ENCODE measurements at places on chromosomes 5 and 9.

DNA sequence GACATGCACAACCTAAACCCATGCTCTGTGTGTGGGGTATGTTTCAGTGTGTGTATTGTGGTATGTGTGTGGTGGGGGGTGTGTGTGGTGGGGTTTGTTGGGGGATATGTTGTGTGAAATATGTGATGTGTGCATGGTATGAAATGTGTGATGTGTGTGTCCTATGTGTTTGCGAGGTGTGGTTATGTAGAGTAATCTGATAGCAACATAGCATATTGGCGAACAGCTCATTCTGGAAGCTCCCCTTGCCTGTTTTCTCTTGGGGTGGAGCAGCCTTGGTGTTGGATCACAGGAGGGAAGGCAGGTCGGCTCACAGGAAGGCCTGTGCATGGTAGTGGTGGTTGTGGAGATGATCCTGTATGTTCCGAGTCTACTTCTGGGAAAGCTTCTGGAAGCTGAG is 35.4 kb upstream of the PHF2 start:
- no peak for DNase-seq

GRCh38 chr9:132141344-132141947 is 20.4 kb upstream of the NTNG2 start:
- peak; percentile 4 for DNase-seq

GRCh38 chr9:93894691-93895079 is 60.5 kb downstream of the BARX1 start:
- DNase-seq: no peak

GRCh38 chr9:99361817-99362216 is 139.7 kb downstream of the SEC61B start:
- no peak for DNase-seq

DNA sequence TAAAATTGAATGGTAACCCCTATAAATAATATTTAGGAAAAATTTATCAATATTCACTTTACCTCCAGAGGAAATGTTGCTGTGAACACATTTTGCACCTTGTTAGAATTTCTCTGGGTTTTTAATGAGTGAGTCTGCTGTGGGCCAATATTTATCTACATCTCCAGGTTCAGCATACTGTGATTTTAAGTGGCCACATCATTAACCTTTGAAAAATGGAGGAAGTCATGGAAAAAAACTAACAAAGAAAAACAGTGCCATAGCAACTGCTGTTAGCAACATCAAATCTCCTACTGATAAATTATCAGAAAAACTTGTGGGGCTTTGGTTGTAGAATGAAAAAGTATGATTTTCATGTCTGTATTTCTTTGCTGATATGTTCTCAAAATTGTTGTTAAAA is 55.0 kb downstream of the CD180 start:
- DNase-seq: no peak

DNA sequence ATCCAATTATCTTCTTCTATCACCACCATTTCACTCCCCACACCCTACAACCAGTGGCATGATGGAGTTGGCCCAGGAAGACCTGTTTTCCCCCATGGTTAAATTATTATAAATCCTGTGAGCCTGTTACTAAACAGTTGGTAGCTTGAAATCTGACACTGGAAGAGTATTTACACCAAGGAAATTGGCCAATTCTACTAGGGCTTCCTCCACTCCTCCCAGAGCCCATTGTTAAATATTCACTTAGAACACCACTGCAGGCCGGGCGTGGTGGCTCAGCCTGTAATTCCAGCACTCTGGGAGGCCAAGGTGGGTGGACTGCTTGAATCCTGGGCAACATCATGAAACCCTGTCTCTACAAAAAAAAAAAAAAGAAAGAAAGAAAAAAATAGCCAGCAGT is 32.4 kb upstream of the CKS2 start:
- DNase-seq: no peak

DNA sequence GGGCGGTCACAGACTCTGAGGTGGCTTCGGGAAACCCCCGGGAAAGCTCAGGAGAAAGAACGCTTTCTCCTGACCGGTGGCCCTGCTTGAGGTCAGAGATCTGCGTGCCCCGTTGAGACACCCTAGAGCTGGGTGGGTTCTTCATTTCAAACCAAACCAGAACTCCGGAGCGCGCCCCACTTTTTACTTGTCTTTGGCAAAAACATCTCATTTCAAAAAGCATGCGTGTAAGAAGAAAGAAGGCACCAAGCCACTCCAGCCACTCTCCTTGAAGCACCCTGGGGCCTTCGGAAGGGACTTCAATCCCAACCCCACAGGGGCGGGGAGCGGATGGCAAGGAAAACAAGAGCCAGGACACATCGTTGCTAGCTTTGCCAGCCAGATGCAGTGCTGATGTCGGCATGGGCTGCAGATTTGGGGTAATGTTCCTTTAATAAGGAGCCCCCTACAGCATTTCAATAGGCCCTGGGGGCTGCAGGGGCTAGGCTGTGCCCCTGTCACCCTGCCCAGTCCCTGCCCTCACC is 171.7 kb downstream of the ERCC6L2 start:
- DNase-seq: no peak

- DNase-seq: no peak
Observed at GRCh38 chr9:136720898-136721338, 8.5 kb downstream of the DIPK1B start.

- DNase-seq: no peak
Observed at GRCh38 chr5:111083323-111083722, 8.8 kb upstream of the WDR36 start.

DNA sequence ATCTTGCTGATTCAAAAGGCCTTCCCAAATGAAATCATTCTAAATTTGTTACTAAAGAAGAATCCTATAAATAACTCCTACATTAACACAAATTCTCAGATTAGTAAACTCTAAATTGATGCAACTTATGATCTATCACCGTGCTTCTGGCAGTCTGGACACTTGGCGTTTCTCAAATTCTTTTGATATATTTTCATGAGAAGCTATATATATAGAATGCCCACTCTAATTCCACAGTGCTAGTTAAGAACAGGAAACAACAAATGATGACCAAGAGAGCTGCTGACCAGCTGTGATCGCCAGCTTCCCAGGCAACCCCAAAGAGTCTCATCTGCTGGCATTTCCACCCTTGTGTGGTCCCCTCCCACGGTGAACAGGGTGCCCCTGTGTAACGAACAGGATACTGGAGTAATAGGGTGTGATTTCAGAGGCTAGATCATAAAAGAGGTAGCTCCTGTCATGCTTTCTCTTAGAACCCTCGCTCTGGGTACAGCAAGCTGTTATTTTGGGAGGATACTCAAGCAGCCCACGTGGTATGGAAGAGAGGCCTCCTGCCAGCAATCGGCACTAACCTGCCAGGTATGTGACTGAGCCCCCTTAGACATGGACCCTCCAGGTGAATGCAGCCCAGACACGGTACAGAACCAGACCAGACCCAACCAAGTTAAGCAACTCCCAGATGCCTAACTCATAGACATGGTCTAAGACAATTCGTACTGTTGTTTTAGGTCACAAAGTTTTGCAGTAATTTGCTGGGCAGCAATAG is 64.7 kb downstream of the CDC14B start:
- peak; percentile 44 for DNase-seq

GRCh38 chr9:86714999-86715398 is 232.3 kb downstream of the GAS1 start:
- peak; percentile 61 for DNase-seq

DNA sequence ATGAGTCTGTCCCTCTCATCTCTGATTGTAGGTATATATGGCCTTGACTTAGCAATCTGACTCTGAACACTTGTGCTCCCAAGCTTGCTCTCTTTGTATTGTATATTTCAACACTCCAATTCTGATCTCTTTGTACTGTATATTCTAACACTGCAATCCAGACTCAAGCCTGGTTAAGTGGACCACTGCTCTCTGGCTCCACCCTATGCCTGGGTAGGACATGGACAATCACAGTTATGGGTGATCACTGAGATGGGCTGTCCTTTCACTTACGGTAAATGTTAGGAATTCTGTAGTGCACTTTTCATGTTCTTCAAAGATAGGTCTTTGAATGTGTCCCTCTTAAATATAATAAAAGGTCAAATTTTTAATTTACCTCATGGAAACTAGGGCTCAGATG is 165.1 kb downstream of the TLR4 start:
- no peak for DNase-seq

DNA sequence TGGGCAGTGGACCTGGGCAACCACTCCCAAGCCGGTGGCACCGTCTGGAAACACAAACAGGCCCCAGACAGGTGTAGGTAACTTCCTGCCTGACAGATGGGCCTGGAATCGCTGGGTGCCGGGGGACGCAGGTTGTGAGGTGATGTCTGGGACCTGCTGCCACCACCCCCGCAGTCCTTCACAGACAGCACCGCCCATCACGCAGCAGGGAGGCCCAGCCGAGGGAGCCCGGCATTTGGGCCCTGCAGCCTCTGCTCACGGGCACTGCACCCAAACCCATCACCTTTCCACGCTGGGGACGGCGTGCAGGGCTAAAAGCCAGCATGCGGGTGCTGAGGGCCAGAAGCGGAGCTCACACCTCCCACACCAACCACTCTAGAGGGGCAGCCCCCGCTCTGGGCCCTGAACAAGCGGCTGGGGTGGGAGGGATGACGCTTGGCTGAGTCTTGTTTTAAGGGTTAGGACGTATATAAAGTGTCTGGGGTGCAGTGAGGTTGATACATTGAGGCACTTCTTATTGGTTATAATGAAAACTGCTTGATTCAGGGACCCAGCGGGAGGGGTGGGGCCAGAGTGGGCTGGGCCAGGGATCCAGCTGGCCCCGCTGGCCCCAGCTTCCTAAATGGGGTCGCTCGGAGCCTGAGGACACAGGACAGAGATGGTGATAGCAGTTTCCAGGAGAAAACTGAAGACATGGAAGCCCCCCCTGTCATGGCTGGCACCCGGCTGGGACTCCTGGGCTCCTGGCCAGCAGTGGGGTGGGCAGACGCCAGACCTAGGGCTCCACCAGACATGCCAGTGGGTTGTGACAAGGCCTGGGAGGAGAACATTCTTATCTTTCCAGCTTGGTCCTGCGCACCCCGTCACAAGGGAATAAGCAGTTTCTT is 11.3 kb downstream of the MYMK start:
- no peak for DNase-seq

GRCh38 chr9:121700832-121701419 is 49.5 kb downstream of the DAB2IP start:
- DNase-seq: no peak

DNA sequence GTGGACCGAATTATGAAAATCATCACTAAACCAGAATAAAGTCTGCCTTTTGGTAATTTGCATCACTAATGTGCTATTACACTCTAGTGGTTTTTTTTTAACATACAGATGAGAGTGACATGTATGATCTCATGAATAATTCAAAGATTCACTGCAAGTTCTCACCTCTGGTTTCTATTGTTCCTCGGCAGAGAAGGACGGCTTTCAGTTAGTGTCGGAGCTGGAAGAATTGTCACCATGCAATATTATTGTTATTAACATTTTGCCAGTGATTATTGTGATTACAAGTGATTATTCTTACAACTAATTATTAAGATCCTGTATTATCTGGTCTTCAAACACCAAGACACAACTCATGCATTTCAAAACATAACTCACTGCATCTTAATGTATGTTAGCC is 366.6 kb upstream of the RPS23 start:
- DNase-seq: no peak

GRCh38 chr9:71145179-71145578 is 23.8 kb upstream of the TRPM3 start:
- peak; percentile 0 for DNase-seq

- DNase-seq: no peak
Observed at GRCh38 chr5:163508753-163509152, 3.3 kb downstream of the MAT2B start.

GRCh38 chr5:78546276-78546996 is 102.1 kb downstream of the LHFPL2 start:
- DNase-seq: no peak
